ENCODE measurements at places on chromosomes 13 and 19.

DNA sequence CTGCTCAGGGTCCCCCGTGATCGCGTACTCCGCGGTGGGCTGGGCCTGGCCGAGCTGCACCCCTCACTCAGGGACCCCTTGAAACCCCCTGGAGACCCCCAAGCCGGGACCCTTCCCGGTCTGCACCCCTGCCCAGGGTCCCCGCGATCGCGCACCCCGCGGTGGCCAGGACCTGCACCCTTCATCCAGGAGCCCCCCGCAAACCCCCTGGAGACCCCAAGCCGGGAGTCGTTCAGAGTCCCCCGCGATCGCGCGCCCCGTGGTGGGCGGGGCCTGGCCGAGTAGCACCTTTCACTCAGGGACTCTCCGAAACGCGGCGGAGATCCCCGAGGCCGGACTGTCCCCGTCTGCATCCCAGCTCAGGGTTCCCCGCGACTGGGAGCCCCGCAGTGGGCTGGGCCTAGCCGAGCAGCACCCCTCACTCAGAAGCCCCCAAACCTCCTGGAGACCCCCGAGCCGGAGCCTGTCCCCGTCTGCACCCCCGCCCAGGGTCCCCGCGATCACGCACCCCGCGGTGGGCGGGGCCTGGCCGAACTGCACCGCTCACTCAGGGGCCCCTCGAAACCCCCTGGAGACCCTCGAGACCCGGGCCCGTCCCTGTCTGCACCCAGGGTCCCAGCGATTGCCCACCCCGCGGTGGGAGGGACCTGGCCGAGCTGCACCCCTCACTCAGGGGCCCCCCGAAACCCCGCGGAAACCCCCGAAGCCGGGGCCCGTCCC is 748 bp downstream of the LMNB2 start:
- DNase-seq = no peak

GRCh38 chr13:43389573-43389972 is 366.2 kb downstream of the DNAJC15 start:
- DNase-seq = no peak

- DNase-seq = peak; percentile 7
Measured at GRCh38 chr13:84985860-84986259, 813.4 kb downstream of the SLITRK6 start.

DNA sequence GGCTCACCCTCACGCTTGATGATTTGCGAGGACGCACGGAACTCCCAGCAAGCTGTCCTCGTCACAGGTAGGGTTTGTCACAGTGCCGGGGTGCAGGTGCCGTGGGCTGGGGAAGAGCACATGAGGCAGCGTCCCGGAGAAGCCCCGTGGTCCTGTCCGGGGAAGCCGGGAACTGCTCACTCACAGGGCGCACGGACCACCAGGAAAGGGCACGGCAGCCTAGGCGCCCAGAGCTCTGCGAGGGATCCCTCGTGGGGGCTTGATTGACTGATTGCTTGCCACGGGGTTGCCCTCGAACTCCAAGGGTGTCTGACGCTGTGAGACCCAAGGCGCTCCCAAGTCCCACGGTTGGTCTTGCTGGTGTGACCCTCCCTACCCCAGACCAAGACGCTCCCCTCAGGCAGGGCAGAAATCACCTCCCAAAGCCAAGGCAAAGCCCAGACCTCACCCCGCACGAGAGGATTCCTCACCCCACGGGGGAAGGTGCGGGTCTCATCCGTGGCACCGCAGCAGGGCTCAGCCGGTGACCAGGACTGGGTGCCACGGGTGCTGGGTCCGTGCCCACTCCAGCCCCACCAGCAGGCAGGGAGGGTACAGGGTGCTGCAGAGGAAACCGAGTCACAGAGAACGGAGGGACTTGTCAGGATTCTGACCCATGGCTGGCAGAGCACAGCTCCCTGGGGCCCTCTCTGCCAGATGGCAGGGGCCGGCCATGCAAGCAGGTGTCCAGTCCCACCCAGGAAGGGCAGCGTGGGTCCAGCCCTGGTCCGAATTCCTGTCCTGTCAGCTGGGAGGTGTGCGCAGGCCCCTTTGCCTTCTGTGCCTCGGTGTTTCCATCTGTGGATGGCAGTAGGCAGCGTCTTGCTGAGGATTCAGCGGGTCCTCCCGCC is 7.7 kb downstream of the C2CD4C start:
- no peak for DNase-seq

GRCh38 chr13:87661471-87661870 is 9.7 kb upstream of the SLITRK5 start:
- DNase-seq = no peak

GRCh38 chr13:21015284-21015683 is 46.1 kb downstream of the LATS2 start:
- DNase-seq = no peak
